ENCODE measurements at places on chromosomes 7 and 10. TPM values are rescaled to one million over a fixed set of nuclear protein-coding genes. Genes with fewer than 3 reads are reported as not detected.
A peak's percentile ranks its signal among the peaks of the same experiment; 100 is the strongest.

The ARHGEF5 gene
- total RNA-seq = 15.9 TPM

The NANOS1 gene
- 7.8 TPM for total RNA-seq

The COL1A2 gene
- total RNA-seq = 47.8 TPM

The COBL gene
- 4.2 TPM for total RNA-seq

The CRYGN gene
- total RNA-seq = 1.2 TPM

DNA sequence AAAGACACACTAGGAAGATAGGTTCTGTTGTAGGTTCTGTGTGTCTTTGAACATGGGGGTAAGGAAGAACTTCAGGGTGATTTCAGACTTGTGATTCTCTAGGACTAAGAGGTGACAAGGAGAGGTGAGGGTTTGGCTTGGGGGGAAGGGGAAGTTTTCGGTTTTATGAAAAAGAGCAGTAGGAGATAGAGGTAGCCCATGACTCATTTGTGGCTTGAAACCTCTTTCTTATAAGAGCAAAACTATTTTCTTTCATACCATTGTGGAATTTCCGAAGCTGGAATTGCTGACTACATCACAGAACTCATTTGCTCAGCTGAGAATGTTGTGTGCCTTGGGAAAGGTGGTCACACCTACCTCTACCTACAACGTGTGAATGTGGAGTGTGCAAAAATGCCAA lies 39.6 kb upstream of the IKZF1 start:
- no peak for DNase-seq

- DNase-seq = peak; percentile 26
Observed at GRCh38 chr10:70130878-70131559, 1.6 kb downstream of the AIFM2 start.

DNA sequence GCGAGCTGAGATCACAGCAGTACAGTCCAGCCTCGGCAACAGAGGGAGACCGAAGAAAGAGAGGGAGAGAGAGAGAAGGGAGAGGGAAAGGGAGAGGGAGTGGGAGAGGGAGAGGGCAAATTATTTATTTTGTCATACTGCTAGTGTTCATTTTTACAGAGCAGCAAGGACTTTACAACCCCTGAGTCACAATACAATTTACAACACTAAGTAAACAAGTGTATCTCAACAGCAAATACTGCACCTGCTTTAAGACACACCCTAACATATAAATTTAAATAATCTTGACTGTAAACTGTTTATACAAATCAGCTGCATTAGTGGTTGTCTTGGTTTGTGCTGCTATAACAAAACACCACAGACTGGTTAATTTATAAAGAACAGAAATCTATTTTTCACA lies 27.2 kb downstream of the HTR5A start:
- no peak for DNase-seq

DNA sequence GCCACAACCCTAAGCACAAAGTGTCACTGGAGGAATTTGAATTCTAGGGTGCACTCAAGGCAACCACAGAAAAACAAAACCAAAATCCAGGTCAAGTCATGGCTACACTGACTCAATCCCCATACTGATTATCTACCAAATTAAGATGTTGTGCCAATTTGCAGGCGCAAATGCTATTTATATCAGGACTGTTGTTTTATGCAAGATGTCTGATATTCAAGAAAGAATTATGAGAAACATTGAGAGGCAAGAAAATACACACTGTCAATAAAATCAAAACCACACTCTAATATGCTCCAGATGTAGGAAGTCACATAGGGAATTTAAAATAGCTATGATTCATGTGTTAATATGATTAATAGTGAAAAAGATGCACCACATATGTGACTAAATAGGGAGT lies 141.3 kb upstream of the MINDY3 start:
- DNase-seq = no peak

DNA sequence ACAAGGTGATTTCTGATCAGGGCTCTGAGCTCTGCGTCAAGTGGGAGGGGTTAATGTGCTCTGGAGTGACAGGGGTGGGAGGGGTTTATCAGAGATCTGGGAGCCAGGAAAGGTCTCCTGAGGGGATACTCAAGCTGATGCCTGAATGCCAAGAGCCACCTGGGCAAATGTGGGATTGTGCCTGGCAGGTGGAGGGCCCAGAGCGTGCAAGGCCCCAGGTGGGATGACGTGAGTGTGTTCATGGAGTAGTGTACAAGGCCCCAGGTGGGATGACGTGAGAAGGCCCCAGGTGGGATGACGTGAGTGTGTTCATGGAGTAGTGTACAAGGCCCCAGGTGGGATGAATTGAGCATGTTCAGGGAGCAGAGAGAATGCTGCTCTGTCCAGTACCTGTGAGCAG lies 610.3 kb downstream of the PTPRN2 start:
- DNase-seq = no peak

DNA sequence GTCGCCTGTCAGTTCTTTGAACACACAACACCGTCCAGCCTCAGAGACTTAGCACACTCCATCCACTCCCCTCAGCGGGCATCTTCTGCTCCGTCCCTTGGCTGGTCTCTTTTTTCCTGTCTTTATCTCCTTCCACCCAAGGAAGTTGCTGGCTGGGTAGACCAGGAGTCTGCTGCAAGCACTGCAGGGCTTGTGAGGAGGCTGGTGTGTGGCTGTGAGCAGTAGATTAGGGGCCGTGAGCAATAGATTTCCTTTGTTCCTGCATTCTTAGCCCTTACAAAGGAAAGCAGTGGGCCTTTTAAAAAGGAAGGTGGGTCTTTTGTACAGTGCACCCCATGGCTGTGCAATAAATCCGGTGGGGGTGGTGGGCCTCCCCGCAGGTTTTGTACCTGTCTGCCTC lies 100.3 kb upstream of the BTBD16 start:
- DNase-seq = peak; percentile 71

DNA sequence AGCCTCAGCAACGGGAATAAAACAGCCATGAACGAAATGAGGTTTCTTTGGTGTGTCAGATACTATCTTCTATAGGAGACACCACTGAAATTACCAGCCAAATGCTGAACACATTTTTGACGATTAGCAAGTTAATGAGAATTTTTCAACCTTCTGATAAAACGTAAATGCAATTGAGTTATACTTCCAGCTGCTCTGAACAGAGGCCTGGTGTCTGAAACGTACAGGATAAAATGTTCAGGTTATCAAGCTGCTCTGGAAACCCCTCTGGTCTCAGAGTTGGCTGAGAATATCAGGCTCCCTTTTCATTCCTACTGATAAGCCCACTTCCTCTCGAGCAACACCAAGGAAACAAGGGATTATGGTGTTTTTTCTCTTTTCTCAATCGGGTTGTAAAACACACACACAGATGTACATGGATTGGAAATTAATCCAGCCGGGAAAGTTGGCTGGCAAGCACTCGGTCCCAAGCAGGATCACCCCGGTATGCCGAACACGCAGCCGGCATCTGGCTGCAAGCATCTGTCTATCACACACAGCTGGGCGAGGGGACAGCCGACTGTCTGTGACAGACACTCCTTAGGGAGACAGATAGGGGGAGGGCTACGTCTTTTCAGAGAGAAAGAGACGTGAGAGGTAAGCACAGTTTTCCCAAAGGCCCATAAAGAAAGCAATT lies 171.8 kb downstream of the PRKAG2 start:
- DNase-seq = peak; percentile 84

GRCh38 chr7:20233362-20233761 lies 16.2 kb upstream of the MACC1 start:
- DNase-seq = no peak

DNA sequence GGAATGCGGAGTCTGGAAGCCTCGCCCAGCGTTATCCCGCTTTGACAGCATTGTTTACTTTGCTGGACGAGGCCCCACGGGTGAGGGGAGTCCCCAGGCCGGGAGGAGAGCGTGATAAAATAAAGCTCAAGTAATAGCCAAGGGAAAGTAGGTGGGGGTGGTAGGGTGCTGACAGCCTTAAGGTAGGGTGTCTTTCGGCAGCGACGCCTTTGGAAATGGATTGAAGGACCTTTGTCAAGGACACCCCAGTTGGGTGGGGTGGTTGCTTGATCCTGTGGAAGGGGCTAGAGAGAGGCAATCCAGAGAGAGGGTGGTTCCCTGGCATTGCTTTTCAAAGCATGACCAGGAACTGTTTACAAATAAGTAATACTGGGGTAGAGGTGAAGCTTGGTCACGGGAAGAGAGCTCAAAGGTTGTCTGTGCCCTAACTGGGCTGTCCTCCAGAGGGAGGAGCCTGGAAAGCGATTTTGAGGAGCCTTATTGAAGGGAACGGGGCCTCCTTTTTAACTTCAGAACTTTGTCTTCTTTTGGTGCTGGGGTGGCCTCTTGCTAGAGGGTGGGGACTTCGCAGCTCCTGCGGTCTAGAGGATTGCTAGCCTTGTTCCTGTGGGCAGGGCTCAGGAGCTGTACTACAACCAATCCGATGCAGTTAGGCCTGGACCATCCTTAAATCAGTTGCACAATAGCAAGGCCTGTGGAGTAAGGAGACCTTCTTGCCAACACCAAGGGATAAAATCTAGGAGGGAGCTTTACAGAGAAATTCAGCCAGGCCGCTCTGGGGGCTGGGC lies 1.3 kb downstream of the EIF4EBP2 start:
- peak; percentile 46 for DNase-seq

DNA sequence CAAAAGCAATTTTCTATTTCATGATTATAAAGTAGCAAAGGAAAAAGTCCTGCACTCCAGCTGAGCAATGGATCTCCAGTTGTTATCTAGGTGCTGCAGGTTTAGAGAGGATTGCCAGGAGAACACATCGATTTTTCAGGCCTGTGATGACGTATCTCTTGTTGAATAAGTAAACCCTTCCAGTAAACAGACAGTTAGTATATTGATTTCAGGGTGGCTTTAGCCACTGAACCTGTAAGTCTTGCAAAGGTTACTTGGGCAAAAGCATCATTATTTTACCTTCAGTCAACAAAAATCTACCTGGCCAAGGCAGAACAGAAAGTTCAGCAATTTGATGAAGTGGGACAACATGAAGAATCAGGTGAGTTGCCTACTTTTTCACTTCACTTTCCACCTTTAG lies 12.3 kb downstream of the EGFR start:
- DNase-seq = no peak

- no peak for DNase-seq
Observed at GRCh38 chr10:34864149-34865067, 49.3 kb upstream of the PARD3 start.

GRCh38 chr10:61961278-61961677 lies 59.8 kb downstream of the ARID5B start:
- DNase-seq = no peak

DNA sequence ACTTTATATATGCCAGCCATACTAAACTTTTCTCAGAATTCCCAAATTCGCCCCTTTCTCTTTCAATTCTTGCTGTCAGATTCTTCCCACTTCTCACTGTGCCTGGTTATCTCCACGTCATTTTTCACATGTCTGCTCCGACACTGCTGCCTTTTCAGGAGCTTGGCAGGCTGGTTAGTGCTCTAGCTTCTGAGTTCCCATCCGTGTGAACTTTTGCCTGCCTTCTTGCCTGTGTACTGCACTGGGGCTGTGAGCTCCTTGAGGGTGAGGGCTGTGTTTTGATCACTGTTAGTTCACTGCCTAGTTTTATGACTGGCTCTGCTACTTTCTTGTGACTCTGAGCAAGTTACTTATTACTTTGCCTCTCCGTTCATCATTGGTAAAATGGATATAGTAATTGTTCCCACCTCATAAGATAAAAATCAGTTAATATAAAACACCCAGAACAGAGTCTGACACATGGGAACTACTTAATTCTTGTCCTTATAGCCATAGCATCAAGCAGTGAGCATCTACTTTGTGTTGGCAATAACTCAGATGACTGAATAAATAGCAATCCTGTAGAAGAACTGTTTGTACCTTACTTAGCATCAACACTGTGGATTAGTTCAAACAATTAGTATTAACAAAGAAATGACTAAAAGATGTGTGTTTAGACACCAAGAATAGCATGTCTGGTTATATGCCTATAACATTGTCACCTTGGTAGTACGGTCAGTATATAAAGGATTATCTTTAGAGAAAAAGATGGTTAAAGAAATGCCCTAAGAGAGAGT lies 5.5 kb downstream of the GSTO1 start:
- DNase-seq = no peak

GRCh38 chr7:155851892-155852291 lies 39.6 kb upstream of the SHH start:
- DNase-seq = no peak

GRCh38 chr7:18125476-18125875 lies 97.8 kb upstream of the PRPS1L1 start:
- DNase-seq = no peak

- DNase-seq = no peak
Observed at GRCh38 chr7:113279256-113279655, 160.9 kb upstream of the SMIM30 start.

DNA sequence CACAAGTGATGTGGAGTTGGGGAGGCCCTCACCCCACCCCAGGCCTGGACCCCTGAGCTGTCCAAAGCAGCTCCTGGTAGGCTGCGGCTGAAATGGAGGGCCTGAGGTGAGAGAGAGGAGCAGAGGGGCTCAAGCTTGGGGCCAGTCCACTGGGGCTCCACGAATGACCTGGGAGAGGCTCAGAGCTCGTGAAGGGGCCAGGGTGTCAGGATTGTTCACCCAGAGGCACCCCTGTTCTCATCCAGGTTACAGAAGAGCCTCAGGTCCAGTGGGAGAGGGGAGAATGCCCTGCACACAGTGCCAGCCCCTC lies 102.2 kb upstream of the RET start:
- no peak for DNase-seq

DNA sequence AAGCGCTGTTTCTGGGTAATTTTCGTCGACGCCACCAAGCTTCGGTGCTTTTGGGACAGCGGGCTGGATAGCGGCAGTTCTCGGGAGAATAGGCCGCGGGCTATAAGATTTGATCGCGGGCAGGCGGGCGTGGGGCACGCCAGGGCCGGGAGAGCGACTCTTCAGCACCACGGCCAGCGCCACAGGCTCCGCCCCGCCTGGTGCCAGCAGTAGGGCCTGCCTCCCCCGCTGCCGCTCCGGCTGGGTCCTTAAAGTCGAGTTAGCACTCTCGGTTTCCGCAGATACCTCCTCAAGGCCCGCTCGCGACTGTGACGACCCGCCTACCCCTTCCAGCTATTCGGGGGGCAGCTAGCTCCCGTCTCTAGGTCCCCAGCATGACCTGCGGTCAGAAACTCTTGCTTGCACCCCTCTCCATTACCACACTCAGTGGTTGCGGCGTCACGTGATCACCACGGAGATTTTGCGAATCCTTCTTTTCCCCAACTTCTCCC lies 9.4 kb downstream of the NXPH1 start:
- DNase-seq = peak; percentile 93

DNA sequence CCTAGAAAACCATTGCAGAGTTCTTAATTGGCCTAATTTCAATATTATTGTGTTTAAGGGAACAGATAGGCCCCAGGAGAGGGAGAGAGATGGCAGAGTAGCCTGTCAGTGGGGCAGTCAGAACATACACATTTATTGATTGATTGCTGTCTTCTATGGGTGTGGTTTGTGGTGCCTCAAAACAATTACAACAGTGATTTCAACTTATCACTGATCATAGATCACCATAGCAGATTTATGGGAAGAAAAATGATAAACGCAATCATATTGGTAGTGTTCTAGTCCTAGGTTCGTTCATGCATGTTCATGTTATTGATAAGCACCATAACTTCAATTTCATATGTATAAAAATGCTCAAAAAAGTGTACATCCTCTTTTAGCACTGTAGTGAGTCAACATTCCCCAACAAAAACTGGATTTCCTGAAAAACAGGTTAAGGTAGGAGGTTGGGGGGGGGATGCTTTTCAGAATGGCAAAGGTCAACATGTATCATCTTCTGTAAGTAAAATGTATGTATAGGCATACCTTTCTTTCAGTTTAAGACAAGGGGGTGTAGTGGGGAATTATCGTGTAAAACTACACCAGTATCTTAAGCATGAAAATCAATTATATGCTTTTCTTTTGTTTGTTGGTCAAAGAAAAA lies 1.1 kb upstream of the TNKS2 start:
- DNase-seq = no peak
